ENCODE measurements at places on chromosomes 12 and 14.
A peak's percentile ranks its signal among the peaks of the same experiment; 100 is the strongest.

GRCh38 chr12:46509135-46509534, 136.6 kb upstream of the SLC38A2 start:
- no peak for DNase-seq

GRCh38 chr12:62512901-62513300, 46.3 kb downstream of the MON2 start:
- DNase-seq: no peak

DNA sequence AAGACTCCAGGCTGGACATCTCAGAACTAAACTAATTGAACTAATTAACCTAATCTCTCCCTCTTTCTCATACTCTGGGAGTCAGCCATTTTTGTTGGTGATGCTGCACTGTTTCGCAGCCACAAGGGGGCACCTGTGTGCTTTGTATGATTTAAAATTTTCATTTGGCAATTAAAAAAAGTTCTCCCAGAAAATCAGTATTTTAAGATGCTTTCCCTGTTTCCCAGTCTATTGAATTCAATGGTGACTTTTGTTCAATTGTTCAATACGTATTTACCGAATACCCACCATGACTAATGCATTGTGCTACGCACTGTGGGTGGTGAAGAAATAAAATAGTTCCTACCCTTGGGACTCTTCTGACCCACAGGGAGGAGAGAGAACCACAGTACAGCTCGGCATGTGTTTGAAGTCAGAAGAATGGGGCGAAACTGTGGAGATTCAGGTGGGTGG, 63.7 kb downstream of the ZNF664 start:
- no peak for DNase-seq

DNA sequence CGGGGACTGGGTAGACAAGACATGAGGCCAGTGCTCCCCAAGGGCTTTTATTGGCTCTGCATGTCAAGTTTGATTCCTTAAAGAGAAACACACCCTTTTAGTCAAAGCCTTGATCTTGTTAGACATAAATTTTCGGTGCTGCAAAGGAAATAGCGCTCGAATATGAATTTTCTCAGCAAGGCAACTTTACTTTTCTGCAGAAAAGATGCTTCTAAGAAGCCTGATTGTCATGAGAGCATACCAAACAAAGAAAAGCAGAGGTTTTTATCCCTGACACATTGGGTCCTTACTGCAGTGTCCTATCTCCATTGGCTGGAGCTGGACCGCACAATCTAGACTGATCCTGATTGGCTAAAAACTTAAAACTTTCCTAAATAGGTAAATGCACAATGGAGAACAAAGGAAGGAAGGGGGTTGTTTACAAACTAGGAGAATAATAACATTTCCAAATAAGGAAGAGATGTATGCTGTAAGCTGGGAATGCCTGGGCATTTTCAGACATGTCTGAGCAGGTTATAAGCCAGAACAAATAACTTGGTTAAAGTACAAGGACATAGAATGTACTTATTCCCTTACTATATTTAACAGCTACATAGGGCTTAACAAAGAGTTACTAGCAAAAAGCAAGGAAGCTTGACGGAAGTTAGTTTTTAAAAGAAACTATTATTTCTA, 17.2 kb downstream of the TXNRD1 start:
- no peak for DNase-seq

DNA sequence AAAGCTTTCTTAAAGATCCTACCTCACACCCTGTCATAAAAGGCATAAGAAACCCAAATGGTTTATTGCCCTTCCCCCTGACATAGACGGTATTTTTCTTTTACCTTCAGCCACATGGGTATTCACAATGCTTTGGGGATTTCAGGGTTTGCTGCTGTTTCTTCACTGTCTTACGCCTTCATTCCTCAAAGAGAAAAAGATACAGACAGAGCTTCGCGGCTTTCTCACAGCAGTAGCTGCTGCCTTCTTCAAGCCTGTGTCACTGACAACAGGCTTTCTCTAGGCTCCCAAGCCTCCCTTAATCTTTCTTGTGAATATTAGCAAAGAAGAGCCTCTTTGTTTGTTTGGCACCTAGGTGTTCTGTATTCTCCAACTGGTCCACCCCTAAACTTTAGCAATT, 197.4 kb upstream of the ARID2 start:
- no peak for DNase-seq

DNA sequence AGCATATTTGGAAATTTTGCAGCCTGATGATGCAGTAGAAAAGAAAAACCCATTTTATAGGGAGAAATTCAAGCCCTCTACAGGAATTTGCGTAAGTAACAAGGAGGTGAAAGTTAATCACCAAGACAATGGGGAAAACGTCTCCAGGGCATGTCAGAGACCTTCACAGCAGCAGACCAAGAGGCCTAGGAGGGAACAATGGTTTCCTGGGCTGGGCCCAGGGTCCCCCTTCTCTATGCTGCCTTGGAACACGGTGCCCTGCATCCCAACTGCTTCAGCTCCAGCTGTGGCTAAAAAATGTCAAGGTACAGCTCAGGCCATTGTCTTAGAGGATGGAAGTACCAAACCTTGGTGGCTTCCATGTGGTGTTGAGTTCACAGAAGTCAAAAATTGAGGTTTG, 6.5 kb upstream of the KRT6C start:
- no peak for DNase-seq

DNA sequence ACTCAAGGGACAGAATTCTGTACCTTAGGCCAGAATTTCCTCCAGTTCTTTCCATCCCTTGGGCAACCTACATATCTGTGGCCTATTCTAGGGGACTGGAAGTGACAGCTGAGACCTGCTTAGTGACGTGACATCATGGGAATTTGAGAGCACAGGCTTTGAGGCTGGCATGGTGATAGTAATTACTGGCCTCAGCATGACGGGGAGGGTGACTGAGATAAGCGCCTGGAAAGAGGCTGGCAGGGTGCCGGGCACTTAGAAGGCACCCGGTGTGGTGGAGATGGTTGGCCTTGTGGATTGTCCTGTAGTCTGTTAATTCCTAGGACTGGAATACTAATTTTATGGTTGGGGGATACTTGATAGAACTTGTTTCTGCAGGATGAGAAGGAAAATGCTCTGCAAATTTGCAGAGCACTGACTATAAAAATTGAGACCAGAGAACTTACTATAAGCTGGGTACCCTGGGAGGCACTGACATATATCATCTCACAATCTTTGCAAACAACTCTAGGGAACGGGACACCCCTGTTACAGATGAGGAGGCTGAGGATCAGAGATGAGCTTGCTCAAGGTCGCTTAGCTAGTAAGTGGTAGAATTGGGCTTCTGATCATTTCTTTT, 42.2 kb upstream of the TBX3 start:
- DNase-seq: no peak

DNA sequence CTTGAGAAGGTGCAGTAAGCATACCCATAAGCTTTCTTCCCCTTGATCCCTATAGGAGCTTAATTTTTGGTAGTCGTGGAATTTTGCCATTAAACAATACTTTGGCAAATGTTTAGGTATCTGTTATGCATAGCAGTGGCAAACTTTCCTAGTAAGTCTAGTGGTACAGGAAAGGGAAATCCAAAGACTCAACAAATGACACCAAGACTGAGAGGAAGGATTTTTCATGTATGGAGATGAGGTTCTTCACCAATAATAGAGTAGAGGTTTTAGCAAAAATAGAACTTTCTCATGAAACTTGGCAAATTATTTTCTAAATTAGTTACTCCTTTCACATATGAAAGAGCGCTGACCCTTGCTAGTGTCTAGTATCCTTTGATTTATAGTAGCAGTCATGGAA, 2.8 kb downstream of the EID3 start:
- DNase-seq: no peak

DNA sequence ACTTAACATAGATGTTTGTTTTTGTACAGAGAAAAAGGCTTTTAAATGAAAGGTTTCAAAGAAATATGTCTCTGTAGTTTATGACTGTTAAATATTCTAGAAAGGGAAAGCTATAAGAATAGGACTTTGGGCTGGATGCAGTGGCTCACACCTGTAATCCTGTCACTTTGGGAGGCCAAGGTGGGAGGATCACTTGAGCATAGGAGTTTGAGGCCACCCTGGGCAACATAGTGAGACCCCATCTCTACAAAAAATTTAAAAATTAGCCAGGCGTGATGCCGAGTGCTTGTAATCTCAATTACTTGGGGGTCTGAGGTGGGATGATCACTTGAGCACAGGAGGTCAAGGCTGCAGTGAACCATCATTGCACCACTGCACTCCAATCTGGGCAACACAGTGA, 11.4 kb downstream of the GPX2 start:
- DNase-seq: no peak

DNA sequence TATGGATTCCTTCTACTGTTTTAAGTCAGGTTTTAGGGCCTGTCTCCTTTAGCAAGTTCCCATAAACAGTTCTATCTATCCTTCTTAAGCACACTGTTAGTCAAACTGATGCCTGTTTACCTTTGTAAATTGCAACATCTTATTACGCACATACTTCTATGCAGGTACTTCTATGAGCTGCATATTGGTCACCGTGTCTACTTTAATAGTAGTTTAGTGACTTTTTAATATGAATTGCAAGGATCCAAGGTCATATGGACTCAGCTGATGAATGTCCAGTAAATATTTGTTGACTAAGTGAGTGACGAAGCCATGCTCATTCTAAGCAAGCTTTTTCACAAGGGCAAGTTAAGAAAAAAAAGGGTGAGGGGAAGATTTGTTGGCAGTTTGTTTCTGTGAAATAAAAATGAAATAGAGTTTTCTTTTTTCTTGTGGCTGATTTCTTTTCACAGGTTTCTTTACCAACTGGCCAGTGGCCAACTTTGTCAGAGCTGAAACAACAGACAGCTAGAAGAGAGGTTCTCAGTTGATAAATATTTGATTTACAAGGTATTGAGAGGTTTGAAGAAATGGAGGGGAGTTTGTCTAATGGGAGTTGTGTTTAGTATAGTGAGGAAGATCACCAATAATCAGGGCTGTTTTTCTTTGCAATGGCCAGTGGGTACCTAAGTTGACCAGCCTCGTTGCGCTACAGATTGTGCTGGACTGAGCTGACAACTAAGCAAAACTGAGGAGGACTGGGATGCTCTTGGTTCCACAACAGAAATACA, 141.1 kb downstream of the SLC15A5 start:
- DNase-seq: no peak

GRCh38 chr12:115374480-115375185, 690.7 kb upstream of the TBX3 start:
- no peak for DNase-seq

GRCh38 chr12:94327809-94328208, 131.9 kb downstream of the CEP83 start:
- no peak for DNase-seq

- DNase-seq: no peak
Observed at GRCh38 chr14:34251662-34252061, 210.4 kb downstream of the SPTSSA start.

GRCh38 chr14:31887929-31888580, 189.0 kb upstream of the ARHGAP5 start:
- DNase-seq: no peak

GRCh38 chr14:72104011-72104613, 171.9 kb downstream of the RGS6 start:
- peak; percentile 64 for DNase-seq

GRCh38 chr14:23443881-23444280, 8.4 kb upstream of the MYH7 start:
- DNase-seq: no peak

GRCh38 chr12:28585146-28585545, 394.9 kb downstream of the CCDC91 start:
- no peak for DNase-seq

DNA sequence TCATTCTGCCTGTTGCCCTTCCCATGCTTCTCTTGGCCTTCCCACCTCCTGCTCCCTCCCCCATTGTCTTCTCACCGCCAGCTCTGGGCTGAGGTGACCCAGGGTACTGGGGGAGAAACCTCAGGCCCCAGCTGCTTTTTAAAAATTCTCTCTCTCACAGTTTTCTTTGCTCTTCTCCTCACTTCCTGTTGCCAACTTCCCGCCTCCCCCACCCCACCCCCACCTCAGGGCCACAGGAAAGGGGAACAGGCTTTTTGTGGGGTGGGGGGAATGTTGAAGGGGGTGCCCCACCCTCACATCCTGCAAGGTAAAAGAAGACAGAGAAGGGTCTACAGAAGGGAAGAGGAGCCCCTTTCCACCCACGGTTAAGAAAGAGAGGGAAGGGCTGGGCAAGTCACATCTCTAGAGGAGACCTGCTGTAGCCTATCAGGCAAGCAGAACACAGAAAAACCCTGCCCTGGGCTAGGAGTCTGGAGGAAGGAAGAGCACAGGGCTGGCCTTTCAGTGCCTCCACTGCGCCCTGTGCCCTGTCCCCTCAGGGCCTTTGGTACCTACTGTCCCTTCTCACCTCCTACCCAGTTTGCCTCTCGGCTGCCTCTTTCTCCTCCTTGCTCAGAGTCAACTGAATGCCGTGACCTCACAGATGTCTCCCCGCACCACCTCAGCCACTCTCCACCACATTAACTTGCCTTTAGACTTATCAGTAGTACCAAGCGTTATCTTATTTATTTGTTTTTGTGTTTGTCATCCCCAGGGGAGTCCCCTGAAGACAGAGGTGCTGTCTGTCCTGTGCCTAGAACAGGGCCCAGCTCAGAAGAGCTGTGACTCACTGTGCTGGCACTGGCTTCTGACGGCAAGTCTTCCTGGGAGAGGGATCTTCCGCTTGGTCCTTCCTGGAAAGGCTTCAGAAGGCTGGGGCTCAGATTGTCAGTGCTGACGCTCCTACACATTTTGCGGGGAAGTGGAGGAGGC, 1.7 kb downstream of the ARHGAP9 start:
- DNase-seq: no peak
